ENCODE measurements at places on chromosomes 2 and 18.
A peak's percentile ranks its signal among the peaks of the same experiment; 100 is the strongest.

DNA sequence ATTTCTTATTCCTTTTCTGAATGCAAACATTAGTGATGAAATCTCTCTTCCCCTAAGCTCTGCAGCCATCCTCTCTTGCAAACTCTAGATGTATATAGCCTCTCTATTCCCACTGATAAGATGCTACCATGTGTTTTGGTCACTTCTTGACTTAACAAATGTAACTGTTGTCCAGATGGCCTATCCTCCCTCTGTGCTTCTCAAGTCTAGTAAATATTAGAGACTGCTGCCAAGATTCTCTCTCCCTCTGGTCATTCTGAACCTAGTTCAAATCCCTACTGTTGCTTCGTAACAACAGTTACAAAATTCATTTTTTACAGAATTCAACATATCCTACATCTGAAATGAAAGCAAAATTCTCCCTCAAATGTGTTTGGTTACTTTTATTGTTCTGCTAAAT lies 156.6 kb downstream of the TXNL1 start:
- DNase-seq, result no peak

DNA sequence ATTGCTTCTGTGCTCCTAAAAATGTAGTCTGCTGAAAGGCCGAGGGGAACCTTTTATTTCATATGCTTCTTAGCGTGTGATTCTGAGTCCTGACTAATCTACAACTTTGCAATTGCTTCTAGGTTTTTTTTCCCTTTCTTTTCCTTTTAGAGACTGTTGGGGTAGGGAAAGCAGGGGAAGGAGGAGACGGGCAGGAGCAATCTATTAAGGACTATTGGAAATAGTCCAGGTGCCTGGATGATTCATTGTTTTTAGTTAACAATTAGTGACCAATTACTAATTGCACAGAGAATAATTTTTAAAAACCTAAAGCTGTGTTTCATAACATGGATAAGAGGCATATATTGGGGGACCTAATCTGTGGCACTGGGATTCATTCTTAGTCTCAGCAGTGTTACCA lies 49.4 kb upstream of the STON1 start:
- DNase-seq, result peak; percentile 45

DNA sequence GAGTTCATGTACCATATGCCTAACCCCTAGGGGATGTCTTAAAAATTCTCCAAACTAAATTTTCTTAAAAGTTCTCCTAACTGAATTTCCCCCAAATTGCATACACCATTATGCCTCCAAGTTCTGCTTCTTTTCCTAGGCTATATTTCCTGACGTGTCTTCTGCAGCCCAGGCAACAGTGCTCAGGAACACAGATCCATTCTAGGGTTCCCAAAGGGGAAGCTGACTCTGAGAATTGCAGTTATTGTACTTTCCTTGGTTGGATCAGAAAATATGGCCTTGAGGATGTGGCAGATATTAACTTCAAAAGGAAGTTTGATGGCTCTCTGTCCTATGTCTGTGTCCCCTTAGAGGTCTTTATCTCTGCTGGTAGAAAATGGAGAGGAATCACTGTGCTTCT lies 124.3 kb downstream of the TMEM17 start:
- no peak for DNase-seq

DNA sequence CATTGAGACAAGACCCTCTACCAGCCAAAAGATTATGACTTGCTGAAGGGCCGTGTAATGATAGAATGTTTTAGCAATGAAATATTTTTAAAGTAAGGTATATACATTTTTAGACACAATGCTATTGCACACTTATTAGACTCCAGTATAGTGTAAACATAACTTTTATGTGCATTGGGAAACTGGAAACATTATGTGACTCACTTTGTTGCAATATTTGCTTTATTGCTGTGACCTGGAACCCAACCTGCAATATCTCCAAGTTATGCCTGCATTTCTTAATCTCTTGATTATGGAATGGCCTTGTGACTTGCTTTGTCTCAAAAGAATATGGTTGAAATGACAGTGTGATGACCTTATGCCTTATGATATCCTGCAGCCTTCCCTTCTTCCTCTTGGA lies 502.0 kb downstream of the EPHA4 start:
- no peak for DNase-seq

- DNase-seq, result no peak
Measured at GRCh38 chr18:70132999-70133398, 72.5 kb downstream of the RTTN start.

DNA sequence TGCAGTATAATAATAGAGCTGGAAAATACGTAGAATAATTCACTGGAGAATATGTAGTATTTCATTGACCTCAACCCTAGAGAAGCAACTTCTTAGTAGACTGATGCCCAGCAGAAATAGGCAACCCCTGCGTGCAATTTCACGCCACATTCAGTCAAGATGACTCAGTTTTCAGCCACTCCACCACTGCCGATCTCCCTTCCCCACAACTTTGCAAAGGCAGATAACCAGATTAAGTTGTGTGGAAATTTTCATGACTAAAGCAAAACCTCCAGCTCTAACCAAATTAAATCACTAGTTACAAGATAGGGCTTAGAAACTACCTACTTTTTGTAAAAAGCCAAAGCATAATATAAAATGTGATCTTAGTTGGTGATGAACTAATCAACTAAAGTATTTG lies 63.3 kb upstream of the STK17B start:
- DNase-seq, result no peak

- DNase-seq, result no peak
Measured at GRCh38 chr2:85277416-85278158, 50.2 kb downstream of the TGOLN2 start.

- DNase-seq, result peak; percentile 39
Measured at GRCh38 chr2:7333960-7334493, 416.8 kb downstream of the RNF144A start.

DNA sequence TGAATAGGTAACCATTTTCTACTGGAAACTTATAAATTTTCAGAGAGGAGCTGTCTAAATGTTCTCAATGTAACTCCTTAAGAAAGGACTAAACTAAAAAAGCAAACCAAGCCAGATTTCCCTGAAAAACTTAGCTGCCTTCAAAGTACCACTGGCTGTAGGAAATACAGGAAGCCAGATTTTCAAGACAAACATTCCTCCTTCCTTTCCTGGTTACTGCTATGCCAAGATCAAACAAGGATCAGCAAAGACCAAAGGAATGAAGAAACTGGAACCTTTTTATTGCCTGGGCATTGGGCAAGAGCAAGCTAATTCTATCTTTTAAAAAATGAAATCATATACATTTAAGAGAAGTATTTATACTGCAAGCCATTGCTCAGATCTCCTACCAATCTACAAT lies 212.7 kb downstream of the DYM start:
- no peak for DNase-seq

GRCh38 chr2:224860786-224861185 lies 144.6 kb upstream of the CCDC195 start:
- no peak for DNase-seq

DNA sequence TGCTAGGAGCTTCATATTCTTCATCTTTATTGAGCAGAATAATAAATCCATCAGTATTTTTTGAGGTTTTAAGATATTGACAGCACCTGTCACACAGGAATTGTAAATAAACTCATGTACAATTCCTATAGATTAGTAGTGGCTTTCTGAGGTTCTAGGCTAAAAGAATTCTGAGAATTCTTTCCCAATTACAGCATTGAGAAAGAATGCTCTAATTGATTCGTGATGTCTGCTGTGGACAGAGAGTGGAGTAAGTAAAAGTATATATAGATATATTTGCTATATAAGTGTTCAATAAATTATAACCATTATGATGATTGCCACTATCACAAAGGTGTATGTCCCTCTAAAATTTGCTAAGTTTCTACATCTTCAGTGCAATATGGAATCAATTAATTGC lies 186.5 kb upstream of the NRP2 start:
- no peak for DNase-seq

DNA sequence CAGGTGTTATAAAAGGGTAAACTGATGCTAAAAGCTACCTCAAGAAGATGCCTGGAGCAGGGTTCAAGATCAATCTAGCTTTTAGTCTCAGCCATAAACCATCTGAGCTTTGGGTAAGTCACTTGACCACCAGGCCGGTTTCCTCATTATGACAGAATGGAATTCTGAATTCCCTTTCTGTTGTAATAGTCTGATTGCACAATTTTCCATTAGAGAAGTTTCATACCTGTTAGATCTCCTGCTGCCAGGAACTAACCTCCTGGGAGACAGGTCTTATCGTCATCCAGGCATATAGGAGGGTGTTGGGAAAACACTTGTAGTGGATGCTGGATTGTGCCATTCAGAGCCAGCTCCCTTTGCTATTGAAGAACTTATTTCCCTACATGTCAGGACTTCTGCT lies 272.5 kb downstream of the TDRD15 start:
- DNase-seq, result no peak

- no peak for DNase-seq
Measured at GRCh38 chr2:96540136-96540535, 3.6 kb downstream of the ARID5A start.

DNA sequence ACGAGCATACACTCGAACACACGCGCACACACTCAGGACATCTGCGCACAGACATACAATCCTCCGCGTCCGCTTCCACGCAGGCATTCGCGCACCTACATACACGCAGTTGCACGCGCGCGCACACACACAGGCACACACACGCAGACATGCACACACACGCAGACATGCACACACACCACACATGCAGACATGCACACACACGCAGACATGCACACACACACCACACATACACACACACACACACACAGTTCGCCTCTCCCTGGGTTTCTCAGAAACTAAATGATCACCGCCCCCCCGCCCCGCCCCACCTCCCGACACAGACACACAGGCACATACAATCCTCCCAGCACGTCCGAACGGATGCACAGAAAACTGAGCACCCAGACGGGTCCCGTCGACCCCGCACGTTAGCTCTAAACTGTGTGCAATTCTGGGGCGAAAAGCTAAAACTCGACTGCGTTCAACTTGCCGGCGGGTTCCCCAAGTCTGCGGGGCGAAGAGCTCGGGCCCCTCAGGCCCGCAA lies 1.0 kb downstream of the EPHA4 start:
- no peak for DNase-seq

GRCh38 chr18:35334821-35335220 lies 9.4 kb downstream of the ZNF24 start:
- DNase-seq, result no peak

GRCh38 chr2:200860092-200860795 lies 4.2 kb downstream of the CLK1 start:
- DNase-seq, result no peak

DNA sequence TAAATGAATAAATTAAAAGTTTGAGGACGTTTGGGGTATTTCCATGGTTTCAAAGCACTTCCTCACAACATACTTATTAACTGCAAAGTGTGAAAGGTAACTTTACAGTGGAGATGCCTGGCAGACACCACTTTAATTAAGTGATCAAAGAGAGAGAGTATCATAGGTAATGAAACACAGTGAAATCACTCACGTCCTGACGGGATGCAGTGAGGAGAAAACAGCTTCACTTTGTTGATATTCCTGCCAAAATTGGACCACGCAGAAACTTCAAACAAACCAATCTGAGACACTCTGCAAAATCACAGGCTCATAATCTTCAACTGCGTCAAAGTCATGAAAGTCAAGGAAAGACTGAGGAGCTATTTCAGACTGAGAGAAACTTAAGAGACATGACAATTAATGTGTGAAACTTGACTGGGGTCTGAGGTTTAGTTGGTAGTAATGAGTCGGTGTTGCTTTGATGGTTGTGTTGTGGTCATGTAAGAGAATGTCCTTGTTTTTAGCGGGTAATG lies 66.0 kb upstream of the ITGB6 start:
- no peak for DNase-seq

GRCh38 chr2:100277540-100278207 lies 44.6 kb downstream of the LONRF2 start:
- DNase-seq, result no peak

DNA sequence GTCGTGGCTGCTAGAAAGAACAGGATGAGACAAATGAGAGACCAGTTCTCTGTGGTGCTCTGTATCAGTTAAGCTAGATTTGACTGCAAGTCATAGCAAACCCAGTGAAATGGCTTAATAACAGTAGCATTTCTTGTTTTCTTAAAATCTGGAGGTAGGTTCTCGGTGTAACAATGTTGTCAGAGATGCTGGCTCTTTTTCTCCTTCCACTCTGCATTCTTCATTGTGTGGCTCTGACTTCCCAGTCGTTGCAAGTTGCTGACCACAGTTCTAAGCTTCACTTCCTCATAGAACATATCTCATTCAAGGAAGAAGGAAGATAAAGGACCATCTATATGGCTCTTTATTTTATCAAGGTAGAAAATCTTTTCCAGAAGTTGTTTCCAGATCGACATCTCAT lies 7.9 kb upstream of the CKAP2L start:
- DNase-seq, result no peak

DNA sequence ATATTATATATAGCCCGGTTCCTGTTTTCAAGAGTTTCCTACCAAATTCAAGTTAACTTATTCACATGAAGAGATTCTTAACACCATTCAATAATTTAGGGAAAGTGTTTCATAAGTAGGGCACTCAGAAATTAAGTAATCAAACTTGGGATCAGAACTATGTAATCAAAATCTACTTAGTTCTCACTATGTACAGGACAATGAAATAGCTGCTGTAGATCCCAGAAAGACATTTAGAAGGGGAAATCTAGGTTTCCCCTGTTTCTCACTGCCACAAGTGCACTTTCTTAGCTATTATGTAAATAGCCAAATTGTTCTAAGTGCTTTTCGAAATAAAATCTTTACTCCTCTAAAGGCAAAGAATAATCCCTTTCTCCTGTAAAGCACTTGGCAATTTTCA lies 493.6 kb upstream of the SETBP1 start:
- DNase-seq, result no peak

DNA sequence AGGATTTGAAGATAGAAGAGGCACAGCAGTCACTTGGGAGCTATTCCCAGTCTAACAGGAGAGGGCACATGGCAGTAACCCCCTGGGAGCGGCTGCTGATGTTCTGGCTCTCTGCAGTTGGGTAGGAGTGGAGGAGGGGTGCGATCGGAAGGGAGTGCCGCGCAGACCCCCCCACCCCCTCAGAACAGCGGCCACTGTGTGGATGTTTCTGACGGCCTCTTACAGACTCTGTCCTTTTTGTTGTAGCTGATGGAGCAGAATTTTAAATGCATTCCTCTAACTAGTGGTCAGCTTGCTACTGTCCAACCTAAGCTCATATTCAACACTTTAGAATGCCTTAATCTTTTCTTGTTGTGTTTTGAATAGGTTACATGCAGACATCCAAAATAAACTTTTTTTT lies 127.9 kb downstream of the AGAP1 start:
- DNase-seq, result no peak

- DNase-seq, result peak; percentile 48
Measured at GRCh38 chr2:160407393-160408172, 86.0 kb downstream of the RBMS1 start.

GRCh38 chr2:101230541-101231001 lies 22.1 kb upstream of the CNOT11 start:
- DNase-seq, result no peak

- DNase-seq, result no peak
Measured at GRCh38 chr2:201257381-201257955, 2.9 kb upstream of the CASP8 start.

All from NCI-H1417 (cell line).